ENCODE measurements at places on chromosomes 12 and 14.

- DNase-seq = no peak
Measured at GRCh38 chr14:55773984-55774545, 194.1 kb downstream of the KTN1 start.

DNA sequence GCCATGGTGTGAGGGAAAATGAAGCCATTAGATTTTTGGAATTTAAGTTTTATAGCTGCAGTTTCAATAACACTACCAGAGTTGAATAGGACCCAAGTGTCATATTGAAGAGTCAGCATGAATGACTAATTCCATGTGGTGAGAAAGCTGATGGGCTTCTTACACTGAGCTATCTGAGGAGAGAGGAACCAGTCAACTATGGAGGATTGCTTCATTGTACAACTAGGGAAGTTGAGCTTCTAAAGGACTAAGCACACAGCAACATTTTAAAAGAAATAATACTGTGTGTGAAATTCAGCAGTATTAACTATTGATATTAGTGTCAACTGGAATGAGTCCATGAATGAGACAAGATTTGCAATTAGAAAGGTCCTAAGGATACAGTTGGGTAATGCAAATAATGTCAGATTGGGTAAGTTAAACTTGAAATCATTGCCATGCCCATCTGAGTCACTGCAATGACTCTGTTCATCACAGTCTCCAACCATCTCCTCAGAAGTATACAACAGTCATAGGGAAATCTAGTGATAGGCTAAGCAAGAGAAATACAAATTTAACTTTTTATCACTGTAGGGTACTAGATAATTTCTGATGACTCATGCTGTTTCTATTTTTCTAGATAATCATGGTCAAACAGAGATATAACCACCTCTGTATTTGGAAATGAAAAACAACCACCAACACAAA is 394.2 kb downstream of the FSCB start:
- no peak for DNase-seq

- peak; percentile 43 for DNase-seq
Measured at GRCh38 chr12:64826234-64826633, 1.8 kb downstream of the TBC1D30 start.

DNA sequence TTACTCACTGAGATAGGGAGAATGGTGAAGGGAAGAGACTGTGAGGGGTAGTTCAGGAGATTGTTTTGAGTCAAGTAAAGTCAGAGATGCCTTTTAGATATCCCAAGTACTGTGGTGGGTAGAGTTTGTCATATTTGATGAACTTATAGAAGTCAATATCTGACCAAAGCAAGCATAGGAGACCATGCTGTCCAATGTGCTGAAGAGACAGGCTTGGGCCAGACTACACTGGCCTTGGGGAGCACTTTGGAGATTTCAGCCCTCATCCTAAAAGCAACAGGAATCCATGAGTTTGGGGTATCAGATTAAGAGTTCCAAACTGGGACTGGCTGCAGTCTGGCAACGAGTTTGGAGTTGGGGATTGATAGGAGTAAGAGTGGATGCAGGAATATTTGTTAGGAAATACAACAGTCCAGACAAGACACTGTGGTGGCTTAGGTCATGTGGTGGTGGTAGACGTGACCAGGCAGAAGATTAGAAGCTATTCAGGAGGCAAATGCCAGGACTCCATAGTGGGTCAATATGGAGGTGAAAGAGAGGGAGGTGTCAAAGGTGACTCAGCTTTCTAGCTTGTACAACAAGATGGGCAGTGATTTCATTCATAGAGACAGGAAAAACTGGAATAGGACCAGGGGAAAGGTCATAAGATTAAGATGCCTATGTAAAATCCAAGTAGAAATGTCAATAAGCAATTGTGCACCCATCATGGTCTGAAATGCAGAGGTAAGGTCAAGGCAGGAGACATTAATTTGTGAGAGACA is 81.9 kb downstream of the FAR2 start:
- no peak for DNase-seq

DNA sequence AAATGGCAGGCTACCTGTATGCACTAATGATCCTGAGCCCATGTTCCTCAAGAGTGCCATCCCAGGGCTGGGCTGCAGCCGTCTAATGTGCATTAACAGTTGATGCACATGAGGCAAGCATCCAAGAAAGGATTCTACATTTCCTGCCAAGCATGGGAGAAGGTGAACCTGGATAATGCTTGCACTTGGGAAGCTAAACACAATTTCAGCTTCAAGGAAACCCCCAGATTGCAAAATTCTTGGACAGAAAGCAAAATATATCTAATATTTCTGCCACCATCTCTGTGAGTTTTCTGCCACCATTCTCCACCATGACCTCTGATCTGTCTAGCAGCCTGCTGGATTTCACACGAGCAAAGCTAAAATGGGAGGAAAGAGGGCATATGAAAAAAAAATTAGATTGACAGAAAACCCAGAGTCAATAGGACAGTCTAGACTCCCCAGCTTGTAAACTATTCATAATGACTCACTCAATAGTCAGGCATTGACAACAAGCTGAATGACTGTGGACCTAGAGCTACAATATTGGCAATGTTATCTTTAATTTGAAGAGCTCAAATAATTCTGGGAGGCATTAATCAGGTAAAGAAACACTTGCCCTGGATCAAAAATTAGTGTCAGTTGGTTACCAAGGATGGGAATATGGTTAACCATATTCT is 91.9 kb upstream of the BCL2L14 start:
- no peak for DNase-seq

- no peak for DNase-seq
Measured at GRCh38 chr14:69873877-69874780, 5.1 kb upstream of the SMOC1 start.

GRCh38 chr14:72847721-72848120 is 46.2 kb downstream of the DPF3 start:
- no peak for DNase-seq

DNA sequence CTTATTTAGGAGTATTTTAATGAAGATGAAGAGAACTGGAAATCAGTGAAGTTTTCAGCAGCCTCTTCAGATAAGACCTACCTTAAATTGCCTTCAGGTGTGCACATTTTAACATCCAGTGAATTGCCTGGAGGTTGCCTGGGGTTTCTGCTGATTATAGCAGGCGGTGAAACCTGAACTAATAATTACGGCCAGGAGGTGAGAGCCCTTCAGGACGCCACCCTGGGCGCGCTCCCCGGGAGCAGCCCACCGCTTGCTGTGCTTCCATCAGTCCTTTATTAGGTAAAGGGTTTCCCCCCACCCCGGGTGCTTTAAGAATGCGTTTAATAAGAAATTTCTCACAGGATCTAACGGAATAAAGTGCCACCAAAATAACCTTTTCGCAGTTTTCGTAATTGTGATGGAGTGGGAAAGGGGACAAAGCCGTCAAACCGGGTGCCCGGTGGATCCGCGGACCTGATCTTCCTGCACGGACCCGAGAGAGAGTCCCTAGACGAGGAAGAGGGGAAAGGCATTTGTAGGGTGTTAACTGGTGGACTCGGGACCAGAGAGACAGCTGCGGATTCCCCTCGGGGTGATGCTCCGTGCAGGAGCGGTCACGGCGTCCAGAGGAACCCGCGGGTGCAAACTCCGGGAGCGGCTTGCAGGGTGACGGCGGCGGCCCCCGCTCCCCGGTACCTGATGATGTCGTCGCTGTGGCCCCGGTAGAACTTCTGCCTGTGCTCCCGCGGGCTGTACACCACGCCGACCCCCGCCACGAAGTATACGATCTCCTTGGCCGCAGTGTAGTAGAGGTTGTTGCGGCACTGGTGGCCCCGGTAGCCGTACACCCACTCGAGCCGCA is 902 bp downstream of the EML5 start:
- peak; percentile 44 for DNase-seq

DNA sequence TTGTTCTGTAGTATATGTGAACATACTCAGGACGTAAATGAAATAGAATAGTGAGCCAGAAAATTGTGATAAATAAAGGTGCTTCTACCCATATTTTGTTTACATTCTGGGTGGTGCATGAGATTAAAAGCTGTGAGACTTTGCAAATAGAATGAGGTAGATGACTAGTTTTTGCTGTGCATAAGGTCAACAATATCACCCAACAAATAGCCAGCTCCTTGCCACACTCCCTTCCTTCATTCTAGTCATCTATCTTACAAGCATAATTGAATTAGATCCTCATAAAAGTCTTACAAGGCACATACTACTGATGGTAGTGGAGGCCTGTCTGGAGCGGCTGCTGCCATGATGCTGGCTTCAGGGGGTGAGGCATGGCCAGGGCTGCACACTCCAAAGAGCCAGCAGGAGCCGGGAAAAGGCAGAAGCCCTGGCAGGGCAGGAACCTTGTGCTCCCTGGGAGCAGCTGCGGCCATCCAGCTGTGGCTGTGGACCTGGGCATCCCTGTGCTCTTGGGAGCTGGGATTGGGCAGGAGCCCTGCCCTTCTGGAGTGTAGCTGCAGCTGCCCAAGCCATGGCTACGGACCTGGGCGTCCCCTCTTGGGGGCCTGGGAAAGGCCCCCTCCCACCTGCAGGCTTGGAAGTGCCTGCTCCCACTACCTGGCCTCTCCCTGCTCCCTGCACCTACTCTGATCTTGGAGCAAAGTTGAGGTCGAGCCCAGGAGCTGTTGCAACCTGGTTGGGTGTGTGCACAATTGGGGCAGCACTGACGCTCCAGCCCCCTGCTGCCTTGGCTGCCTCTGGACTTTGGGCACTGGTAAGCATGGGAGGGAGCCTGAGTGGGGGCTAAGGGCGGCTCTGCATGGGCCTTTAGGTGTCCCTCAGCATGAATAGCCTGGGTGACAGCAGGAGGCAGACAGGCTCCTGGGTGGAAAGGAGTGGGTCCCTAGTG is 112.8 kb downstream of the DACT1 start:
- DNase-seq = no peak

GRCh38 chr12:25412735-25413134 is 140.3 kb downstream of the LMNTD1 start:
- DNase-seq = no peak

DNA sequence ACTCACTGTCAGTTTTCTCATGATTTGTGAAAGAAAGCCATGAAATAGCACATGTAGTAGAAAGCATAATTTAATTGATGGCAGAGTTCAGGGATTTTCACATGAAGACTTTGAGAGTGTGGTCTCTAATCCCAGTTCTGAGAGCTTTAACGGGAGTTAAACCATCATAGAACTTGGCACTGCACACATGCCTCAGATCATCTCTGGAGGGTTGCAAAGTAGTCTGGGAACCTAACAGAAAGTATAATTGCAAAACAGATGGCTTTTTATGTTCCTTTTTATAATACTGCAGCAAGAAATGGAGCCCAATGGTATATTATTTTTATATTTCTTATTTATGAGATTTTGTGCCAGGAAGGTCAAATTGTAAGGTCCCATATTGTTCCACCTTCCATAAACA is 77.9 kb downstream of the BHLHE41 start:
- DNase-seq = no peak

GRCh38 chr14:42222924-42223471 is 616.3 kb downstream of the LRFN5 start:
- peak; percentile 24 for DNase-seq

- DNase-seq = no peak
Measured at GRCh38 chr12:122982477-122982815, 2.0 kb downstream of the ARL6IP4 start.

DNA sequence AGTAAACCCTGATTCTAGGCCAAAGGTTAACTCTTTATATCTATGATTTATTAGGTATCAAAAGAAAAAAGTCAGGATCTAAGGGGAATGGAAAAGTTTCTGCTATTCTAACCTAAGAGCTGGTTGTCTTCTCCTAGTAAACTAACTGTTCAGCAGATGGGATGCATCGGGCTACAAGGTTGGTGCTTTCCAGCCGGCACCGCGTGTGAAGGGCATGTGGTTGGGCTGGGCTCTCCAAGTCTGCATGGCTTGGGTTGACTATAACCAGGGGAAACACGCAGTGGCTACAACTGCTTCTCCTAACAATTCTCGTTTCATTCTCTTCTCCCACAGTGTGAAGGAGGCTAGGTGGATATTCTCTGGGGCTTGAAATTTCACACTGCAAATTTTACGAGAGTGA is 354.5 kb downstream of the APAF1 start:
- DNase-seq = no peak
